Midbrain (tissue), 1 donor: ENCODE measurements at places on chromosomes 2 and 18.

DNA sequence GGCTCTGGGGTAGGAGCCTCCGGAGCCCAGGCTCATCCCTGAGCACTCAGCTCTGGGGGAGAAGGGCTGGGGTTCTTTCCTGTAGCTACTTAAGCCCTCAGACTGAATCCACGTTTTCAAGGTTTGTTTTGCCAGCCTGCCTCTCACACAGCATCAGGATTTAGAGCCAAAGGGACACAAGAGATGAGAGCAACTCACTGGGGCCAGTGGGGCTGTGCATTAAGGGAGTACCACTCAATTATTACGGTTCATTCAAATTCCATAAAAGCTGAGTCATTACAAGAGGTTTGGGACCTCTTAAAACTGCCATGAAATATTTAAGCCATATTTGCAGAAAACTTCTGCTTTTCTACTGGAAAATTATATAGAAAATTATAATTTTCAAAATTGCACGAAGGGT lies 17.1 kb upstream of the SNED1 start:
- DNase-seq = no peak

GRCh38 chr2:156456616-156457015 lies 20.4 kb downstream of the GPD2 start:
- DNase-seq = no peak

DNA sequence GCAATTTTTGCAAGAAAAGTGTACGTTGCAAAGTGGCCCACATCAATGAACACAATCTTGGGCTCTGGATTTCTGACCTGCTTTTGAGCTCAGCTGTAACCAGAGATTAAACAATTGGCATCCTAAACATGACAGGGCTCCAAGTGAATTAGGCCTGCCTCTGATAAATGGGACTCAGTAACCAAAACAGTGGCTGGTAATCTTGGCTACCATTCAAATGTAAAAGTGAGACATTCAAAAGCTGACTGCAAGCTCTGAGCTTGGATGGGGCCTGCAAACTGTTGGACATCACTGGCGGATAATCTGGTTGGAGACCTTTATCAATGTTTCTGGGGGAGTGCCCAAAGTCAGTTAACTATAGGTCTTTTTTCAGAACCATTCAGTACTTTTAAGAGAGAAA lies 160.7 kb downstream of the RAB3GAP1 start:
- no peak for DNase-seq

- DNase-seq = no peak
Measured at GRCh38 chr2:155273323-155273722, 574.8 kb downstream of the KCNJ3 start.

DNA sequence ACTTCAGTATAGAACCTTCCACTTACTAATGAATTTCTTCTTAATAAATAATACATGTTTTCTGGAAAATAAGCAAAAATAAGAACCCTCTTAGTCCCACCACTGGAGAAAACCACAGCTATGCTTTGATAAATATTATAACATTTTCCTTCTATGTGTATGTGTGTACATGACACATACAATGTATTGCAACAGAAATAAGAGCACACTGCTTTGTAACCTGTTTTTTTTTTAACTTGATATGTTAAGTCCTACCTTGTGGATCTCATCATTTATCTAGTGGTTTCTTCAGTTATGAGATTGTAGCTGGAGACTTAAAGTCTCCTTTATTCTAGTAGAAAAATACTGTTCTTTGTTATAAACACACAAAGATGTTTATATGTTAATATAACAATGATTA lies 17.2 kb downstream of the INPP1 start:
- DNase-seq = no peak

DNA sequence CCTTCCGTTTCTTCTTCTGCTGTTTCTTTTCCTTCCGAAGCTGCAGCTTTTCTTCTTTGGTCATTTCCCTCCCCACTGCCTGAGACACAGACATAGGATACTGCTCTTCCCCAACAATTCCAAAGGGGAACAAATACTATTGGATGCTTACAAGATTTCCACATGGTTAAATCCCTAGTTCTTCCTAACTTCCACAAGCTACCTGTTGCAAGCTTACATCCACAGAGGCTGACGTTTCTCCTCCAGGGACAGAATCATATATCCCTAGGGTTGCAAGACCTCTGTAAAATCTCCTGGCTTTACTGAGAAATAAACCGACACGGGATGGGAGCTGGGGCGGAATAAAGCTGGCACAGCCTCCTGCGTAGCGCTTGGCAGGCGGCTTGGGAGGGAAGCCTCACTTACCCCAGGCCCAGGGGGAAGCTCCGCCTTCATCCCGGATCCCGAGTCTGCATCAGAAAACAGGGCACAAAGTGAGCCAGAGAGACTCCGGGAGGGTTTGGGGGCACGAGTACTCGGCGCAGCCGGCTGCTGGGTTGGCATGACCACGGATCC lies 590 bp downstream of the EIF2B4 start:
- DNase-seq = peak; percentile 15

GRCh38 chr2:923832-924601 lies 26.6 kb upstream of the SNTG2 start:
- no peak for DNase-seq

GRCh38 chr2:86216575-86217555 lies 17.6 kb downstream of the MRPL35 start:
- DNase-seq = no peak

- no peak for DNase-seq
Measured at GRCh38 chr2:220394433-220394832, 767.0 kb downstream of the SLC4A3 start.

DNA sequence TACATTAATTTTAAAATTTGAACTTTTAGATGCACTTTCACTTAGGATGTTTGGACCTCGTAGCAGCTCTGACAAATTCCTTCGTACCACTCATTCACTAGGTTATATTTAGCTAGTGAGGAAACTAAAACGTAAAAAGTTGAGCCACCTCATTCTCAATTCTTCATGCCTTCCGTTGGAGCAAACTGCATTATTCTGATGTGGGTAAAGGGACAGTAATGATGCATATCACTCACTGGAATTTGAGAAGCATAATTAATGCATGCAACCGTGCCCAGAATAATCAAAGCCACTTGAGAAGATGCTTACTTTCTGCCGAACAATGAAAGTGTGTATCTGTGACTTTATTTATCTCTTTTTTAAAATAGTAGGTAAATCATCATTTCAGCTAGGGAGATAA lies 2.2 kb downstream of the CNOT9 start:
- no peak for DNase-seq

DNA sequence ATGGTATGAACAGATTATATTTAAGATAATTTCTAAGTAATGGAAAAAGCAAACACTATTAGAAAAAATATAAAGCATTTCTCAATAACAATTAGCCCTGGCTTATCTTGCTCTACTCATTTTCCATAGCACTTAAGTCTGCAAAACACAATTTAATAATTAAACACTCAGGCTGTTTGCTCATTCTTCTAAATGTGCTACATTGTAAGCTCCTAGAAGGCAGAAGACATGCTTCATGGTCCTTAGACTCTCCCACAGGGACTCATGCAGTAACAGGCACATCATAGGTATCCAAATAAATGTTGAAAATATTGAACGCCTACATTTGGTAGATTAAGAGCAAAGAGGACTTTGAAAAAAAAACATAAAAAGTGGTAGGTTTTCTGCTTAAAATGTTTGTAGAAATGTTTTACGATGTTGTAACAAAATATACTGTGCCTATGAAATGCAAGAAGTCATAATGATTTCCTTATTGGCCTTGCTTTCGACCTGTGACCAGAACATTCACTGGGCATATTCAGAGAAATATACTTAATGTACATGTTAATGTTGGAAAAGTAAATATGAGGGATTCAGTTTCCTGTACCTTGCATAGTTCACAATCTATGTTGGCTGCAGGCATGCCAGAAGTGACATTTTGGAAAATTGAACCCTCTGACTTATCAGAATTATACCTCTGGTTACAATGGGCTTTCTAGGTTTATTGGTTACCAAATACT lies 27.2 kb downstream of the G6PC2 start:
- no peak for DNase-seq

DNA sequence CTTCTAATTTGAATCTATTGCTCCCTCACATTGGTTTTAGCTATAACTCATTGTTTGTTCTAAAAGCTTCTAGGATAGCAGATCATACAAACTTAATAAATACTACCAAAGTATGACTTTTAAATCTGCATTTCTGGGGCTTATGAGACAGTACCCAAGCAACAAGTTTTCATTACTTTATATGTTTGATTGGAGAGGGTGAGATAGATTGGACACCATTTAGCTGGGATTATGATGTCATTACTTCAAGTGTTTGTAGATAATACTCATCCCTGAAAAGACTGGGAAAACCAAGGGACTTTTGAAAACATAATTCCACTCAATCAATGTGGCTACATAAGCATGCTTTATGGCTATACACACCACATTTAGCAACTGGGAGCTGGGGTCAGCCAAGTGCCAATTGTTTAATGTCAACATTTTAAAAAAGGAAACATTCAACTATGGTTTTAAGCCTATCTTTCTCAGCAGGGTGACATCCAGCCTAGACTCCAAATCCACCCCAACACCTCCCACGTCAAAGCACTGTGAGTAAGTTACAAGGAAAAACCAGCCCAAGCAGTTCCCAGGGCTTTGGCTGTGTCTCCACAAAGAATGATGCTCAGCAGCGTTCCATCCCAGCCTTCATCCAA lies 119.9 kb downstream of the ETAA1 start:
- DNase-seq = no peak

DNA sequence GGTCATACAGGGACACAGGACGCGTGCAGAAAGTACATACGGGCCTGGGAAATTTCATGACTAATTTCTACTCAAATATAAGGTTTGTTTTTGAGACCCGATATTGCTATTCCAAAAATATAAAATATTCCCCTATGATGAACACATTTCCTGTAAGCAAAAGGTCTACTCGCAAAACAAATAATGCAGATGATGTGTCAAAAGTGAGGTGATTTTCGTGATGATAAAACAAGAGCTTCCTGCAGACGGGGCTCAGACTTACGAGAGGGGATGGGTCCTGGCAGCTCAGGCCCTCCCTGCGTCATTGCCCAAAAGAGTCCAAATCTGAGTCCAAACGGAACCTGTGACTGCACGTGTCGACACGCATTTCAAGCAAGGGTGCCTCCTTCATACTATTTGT lies 62.7 kb downstream of the MBP start:
- DNase-seq = no peak
